Activated naive CD4-positive, alpha-beta T cell treated with anti-CD3 and anti-CD28 coated beads, Interleukin-2, amount 50 U/mL, for 72 hours (primary cell): ENCODE measurements at places on chromosomes 11 and 22. TPM values are rescaled to one million over a fixed set of nuclear protein-coding genes. Genes with fewer than 3 reads are reported as not detected.

The MTFP1 gene
- total RNA-seq: 17.9 TPM

The NAV2 gene
- 0.88 TPM for total RNA-seq

The GPR83 gene
- not detected for total RNA-seq

The APOA5 gene
- not detected for total RNA-seq

The ZBTB16 gene
- total RNA-seq: 3.1 TPM

The SPDYC gene
- not detected for total RNA-seq

The CRYBB1 gene
- not detected for total RNA-seq

The AQP11 gene
- total RNA-seq: 0.09 TPM

The CHRM1 gene
- not detected for total RNA-seq

The SCGB1A1 gene
- total RNA-seq: not detected

The MUC5AC gene
- not detected for total RNA-seq

The MYO18B gene
- total RNA-seq: 0.98 TPM

The DENND5A gene
- 94.0 TPM for total RNA-seq

The TMEM45B gene
- total RNA-seq: 2.9 TPM

The C11orf42 gene
- total RNA-seq: not detected

The OR4A16 gene
- total RNA-seq: not detected
